ENCODE measurements at places on chromosomes 7 and 10.

DNA sequence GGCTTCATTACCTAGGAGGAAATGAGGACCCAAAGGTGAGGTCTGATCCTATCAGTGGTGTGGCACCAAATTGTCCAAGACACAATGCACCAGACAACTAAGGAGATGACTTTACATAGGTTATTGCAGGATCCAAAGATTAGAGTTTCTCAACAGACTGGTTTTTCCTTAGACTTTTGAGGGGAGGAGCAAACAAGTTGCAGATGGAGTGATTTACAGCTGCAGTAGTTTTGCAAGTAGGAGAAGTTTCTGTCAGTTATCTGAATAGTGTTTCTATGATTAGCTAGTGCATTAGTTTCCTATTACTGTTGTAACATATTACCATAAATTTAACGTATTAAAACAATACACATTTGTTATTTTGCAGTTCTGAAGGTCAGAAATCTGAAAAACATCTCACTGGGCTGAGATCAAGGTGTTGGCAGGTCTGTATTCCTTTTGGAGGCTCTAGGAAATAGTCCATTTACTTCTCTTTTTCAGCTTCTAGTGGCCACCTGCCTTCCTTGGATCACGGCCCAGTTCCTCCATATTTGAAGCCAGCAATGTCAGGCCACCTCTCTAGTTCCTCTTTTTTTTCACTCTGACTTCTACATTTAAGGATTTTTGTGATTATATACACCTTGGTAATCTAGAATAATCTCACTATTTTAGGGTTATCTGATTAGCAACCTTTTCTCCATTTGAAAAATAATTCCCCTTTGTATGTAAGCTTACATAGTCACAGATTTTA lies 994.9 kb downstream of the REEP3 start:
- no peak for DNase-seq

DNA sequence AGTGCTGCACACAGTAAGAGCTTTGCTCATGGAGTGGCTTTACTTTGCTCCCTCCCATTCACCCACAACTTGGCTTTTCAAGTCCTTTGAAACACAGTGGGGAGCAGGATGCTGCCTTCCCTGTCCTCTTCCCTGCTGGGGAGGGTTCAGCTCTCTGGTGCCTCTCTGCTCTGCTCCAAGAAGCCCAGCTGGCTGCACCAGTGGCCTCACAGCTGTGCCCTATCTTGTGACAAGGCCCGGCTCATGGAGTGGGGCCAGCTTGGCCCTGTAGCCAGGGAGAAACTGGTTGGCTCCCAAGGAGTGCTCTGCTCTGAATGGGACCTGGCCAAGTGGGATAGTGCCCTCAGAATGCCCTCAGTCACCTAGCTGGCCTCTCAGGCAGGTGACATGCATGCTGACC lies 212.3 kb upstream of the ZMIZ1 start:
- DNase-seq = no peak

- no peak for DNase-seq
Measured at GRCh38 chr10:107865691-107866090, 701.2 kb upstream of the SORCS1 start.

- no peak for DNase-seq
Measured at GRCh38 chr7:104327534-104327933, 869 bp upstream of the LHFPL3 start.

DNA sequence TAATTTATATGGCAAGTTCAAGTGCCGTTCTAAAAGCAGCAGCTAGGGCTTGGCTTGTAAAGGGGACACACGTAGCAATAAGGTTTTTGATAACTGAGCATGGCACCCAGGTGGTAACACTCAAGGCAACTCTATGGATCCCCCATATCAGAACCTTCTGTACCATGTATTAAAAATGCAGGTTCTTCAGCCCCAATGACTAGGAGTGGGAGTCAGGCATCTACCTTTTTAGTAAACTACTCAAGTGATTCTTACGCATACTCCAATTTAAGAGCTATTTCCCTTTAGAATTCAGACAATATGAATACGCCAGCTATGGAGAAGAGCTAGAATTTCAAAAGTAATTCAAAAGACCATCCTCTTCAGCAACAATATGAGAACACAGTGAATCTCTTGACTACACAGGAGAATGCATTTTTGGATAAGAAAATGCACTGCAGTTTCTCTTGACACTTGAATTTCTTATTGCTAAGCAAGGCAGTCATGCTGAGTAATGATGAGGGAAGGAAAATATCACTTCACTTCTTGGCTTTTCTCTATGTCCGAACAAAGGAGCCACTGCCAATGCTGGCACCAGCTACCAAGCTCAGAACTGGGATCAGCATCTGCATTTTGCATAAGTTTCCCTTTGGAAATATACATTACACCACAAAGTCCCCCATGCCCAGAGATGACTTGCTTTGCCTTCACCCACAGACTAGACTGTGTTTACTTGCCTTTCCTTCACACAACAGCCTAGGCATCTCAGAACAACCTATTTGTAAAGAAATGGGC lies 53.5 kb downstream of the ABLIM1 start:
- no peak for DNase-seq

DNA sequence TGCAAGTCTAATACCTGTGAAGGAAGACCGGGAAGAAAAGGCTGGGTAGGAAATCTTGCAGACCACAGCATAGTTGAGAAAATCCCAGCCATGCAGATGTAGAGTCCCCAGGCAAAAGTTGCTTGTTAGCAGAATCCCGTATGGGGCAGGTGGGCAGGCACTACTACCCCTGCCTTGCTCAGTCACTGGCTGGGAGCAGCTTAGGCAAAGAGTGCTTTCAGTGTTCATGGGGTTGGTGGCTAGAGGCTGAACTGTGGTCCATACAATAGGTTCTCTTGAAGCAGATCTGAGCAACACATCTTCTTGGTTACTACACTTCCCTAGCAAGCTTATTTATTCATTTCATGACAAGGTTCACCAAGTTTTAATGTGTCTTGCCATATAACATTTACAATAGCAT lies 92.6 kb downstream of the AHCYL2 start:
- no peak for DNase-seq

DNA sequence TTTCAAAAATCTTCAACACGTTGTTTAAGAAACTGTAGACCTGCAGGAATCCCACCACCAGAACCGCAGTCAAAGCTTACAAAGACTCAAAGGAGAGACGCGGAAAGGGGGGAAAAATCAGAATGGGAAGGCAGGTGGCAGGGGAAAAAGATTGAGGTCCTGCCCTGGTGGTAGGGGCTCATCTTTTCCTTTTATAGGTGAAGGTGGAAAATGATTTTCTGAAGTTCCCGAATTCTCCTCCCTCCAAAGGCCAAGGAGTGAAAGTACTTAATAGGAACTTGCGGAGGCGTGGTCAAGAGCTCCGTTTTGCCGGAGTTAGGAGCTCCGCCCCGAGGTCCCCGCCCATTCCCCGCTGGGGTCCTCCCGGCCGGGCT lies 724 bp downstream of the BBIP1 start:
- DNase-seq = peak; percentile 89

GRCh38 chr7:108419961-108420908 lies 36.0 kb downstream of the NRCAM start:
- DNase-seq = no peak

DNA sequence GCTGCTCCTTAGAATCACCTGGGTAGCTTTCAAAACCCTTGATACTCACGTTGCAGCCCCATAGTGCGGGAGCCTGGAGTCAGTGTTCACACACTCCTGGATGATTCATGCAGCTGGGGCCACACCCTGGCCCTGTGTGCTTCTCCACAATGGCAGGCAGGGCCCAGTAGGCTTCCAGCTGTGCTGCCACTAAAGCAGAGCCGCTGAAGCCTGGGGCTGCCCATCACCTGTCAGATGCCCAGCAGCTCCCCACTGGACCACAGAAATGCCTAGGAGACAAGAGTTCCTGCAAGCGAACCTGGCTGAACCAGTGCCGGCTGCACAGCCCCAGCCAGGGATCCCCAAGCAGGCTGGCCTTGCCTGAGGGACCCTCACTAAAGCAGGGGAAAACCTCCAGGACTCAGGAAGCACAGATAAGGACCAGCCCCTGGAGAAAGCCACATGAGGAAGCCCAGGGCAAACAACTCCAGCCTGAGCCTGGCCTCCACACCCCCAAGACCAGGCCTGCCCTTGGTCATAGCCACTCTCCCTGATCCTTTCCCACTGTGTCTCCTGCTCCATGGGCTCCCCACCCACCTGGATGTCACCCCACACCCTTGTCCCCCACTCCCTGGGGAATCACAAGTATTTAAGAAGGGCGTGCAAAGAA lies 111.9 kb downstream of the GRID1 start:
- DNase-seq = no peak

DNA sequence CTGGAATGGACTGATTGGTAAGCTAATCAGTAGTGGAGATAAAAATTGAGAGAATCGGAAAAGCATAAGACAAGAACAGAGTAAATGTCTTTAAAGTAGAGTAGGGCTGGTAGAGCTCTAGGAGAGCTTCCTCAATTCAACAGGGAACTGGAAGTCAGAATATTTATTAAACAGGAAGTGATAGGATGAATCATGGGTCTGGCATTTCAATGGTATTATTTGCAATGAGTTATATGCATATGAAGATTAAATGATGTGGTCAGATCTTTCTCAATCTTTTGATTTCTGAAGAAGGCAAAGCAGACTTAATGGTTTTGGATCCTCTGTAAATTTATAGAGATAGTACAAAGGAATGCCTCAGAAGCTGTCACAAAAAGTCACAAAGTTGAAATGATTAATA lies 349.0 kb downstream of the HPSE2 start:
- no peak for DNase-seq

DNA sequence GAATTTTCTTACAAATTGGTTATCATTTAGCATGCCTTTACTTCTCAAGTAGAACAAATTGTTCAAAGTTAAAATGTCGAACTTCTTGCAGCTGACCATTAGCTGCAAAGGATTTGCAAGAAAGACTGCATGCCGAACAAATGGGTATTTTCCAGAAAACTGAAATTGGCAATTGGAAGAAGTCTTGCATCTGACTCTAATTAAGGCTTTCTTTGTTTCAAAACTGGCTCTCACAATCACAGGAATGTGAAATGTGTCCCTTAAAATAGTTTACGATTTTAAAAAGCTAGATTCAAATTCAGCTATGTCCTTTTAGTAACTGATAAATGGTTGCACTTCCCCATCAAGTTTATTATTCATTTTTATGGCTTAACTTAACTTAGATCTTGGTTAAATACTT lies 207.9 kb downstream of the ARL4A start:
- no peak for DNase-seq

GRCh38 chr7:64978497-64979203 lies 12.2 kb downstream of the ZNF117 start:
- no peak for DNase-seq

- no peak for DNase-seq
Measured at GRCh38 chr7:137669706-137670105, 177.1 kb downstream of the DGKI start.

DNA sequence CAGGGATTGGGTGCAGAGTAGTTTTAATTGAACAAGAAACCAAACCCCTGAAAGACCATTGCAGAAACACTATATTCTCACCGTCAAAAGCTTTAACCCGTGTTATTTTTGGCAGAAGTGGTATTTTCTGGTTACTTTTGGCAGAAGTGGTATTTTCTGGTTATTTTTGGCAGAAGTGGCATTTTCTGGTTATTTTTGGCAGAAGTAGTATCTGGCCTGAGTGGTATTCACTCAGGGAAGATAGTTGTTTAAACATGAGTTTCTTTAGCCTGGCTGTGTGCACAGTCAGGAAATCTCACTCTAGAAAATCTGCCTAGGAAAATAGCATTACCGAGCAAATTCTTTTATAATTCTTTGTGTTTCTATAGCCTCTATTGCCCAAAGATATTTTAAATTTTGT lies 322.7 kb downstream of the GFRA1 start:
- no peak for DNase-seq

GRCh38 chr10:25758041-25758457 lies 176.0 kb upstream of the MYO3A start:
- no peak for DNase-seq

DNA sequence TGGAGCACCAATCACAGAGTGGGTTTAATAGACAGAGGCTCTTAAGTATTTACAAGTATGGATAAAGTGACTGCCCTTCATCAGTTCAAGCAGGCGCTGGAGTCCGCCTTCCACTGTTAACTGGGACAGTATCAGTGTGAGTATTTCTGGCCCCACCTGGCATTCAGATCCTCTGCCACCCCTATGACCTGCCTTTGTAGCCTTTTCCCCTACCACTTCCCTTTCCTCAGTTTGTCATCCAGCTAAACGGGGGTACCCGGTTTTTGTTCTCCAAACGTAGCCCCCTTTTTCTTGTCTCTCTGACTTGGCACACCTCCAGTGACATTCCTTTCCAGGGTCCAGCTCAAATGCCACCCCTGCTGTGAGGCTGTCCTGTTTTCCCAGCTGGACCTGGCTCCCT lies 134.4 kb downstream of the SNX10 start:
- DNase-seq = no peak

GRCh38 chr10:63133821-63134557 lies 861 bp downstream of the NRBF2 start:
- DNase-seq = no peak

DNA sequence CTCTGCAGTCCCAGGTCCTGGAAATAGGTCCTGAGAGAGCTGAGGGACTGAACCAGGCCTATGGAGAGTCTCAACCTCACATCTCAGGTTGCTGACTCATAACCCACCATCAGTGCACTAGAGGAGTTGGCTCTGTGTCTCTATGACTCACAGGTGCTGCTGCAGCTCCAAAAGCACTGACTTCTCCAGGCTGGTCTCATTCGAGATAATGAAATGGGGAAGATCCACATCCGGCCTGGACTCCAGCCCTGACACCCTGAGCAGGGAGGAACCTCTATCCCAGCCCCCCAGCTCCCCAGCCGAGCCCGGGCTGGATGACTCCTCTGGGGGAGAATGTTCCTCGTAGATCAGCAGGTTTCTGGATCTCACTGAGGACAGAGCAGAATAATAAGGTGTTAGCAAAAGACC lies 35.5 kb upstream of the DGKI start:
- DNase-seq = no peak

DNA sequence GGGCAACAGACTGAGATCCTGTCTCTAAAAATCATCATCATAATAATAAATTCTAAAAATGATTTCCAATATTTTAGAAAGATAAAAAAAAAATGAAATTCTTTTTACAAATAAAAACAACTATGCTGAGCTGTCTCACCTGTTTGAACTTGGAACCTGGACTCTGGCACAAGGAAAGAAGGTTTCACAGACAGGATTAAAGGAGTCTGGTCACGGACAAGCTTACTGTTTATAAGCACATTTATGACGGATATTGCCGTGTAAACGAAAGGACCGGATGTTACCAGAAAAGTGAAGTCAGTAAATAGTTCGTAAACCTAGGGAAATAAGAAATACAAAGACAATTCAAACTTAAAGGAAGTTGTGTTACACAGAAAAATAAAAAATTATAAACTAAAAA lies 70.2 kb downstream of the KIAA1549 start:
- DNase-seq = no peak

GRCh38 chr10:81871558-81871957 lies 3.4 kb upstream of the NRG3 start:
- no peak for DNase-seq

- DNase-seq = no peak
Measured at GRCh38 chr10:101019440-101019703, 11.6 kb downstream of the PDZD7 start.

GRCh38 chr7:37683246-37684120 lies at the start of gene GPR141:
GPR141 (plus strand) TSS chr7:37683766; CDS start chr7:37740394, 56,628 bp downstream.
- DNase-seq = no peak

DNA sequence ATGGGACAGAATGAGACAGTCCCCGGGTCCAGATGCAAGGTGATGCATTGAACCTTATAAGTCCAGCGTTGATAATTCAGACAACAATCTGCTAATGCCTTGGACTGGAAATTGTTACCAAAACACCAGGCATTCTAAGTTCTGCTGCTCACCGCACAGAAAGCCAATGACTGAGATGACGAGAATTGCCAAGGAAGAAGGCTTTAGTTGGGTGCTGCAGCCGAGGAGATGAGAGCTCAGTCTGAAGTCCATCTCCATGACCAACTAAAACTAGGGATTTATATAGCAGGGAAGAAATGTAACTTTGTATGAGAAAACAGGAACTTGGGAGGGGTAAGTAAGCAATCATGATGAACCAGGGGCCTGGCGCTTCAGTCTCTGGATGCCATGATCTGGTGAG lies 68.7 kb downstream of the PRKCQ start:
- no peak for DNase-seq

All from bone marrow (tissue), 2 donors.